Urinary bladder (tissue), 4 donors: ENCODE measurements at places on chromosomes 16 and 17.

DNA sequence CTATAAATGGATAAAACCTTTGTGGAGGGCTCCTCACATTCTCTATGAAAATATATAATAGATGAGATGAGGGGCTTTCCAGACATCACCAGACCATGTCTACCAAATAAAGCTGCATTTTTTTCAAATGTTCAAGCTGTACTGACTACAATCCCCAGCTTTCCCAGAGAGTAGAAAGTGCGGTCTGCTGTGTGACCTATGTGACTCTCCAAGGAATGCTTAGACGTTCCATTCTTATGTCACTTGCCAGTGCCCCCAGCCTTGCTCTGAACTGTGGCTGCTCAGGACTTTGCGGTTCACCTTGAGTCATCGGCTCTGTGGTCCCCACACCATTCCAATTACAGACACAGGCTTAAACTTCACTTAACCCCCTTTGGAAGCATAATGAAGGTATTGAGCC, 47.8 kb upstream of the SCNN1B start:
- DNase-seq: no peak

DNA sequence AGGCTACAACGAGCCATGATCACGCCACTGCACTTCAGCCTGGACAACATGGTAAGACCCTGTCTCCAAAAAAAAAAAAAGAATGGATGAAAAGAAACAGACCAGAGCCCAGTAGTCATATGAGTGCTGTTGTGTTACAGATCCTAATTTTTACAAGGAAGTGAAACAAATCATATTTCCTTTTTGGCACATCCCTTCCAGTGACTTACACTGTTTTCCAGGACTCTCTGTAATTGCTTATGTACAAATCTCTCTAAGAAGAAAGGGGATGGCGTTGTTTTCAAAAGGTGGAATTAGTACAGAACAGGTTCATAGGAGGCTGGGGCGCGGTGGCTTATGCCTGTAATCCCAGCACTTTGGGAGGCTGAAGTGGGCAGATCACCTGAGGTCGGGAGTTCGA, 19.8 kb upstream of the ZNF594 start:
- DNase-seq: no peak

- DNase-seq: no peak
Observed at GRCh38 chr16:57444711-57445110, 2.5 kb downstream of the CIAPIN1 start.

- no peak for DNase-seq
Observed at GRCh38 chr17:28828294-28829040, 14.1 kb downstream of the FAM222B start.

- no peak for DNase-seq
Observed at GRCh38 chr17:7842380-7843256, 8.6 kb downstream of the KDM6B start.

DNA sequence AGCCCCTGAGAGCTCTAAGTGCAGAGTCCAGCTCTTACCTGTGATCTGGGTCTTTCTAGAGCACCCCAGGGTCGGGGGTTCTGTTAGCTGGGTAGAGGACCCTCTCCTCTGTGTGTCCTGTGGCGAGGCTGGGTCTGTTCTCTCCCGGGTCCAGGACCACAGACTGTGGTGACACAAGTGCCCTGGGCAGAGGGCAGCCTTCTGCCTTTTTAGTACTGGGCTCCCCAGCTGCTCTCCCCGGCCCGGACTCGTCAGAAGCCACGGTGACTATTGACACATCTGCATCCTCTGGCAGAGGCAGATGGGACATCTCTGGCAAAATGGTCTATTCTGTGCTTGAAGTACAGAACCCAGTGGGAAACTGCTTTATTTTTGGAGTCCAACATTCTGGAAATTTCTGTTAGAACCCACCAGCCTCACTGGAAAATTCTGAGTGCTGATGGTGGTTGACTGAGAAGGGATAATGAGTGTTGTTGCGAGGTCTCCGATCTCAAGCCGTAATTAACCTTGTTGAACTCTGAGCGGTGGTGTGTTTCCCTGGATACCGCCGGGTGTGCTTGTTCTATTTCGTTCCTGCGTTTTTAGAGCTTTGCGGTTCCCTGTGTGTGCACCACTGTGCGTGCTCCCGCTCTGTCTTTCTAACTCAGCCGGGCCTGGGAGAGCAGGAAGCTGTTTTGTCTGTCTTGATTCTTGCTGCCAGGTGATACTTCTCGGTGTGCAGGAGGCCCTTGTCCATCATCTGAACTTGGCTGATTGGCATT, 26.0 kb upstream of the NUDT16L1 start:
- no peak for DNase-seq

DNA sequence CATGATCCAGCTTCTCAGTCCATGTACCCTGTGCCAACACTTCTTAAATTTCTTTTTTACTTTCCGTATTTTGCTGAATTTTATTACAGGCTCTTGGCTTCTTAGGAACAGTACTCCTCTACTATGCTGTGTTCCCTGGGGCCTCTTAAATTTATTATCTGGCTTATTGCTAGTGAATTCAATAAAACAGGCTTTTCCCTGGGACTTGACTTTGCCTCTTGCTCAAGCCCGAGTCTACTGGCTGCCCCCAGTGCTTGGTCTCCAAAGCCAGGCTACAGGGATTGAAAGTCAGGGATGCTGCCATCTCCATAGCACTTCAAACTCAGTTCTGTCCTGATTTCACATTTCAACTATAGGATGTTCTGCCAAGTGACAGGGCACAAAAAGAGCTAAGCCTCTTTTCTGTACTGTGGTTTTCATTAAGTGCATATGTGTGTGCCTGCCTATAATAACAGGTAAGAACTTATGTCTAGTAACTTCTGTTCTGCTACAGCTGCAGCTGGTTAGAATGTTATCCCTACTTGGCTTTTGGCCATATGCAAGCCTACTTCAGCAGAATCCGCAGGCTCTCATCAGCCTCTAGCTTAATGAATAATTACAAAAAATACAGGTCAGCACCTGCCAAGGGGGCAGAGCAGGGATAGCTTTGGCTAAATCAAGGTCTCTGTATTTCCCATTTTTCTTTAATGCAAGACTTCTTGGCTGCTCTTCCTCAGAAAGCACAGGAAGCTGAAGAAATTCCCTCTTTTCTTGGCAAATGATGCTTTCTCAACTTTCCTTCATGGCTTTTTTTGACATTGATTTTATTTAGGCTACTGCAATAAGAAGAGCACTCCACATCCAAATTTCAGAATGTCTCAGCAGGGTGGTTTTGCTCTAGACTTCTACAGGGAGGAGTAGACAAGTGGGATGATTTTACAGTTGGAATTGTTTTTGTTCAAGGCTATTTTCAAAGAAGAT, 8.2 kb downstream of the FAM20A start:
- peak; percentile 63 for DNase-seq

DNA sequence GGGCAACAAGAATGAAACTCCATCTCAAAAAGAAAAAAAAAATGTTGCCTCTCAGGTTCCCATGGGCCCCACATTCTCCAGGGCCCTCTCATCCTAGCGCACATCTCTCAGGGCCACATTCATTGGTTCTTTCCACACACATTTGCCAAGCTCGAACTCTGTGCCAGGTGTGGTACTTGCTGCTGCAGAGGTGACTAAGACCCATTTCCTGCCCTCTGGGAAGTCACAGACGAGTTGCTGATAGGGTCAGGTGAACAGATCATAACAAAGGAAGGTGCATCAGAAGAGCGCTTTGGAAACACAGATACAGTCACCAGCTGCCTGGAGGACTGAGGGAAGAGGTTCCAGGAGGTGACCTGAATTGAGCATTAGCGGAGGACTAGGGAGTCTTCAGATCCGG, 1.0 kb downstream of the GSDMA start:
- no peak for DNase-seq

- DNase-seq: no peak
Observed at GRCh38 chr17:77205396-77206125, 64.8 kb downstream of the SEC14L1 start.

- no peak for DNase-seq
Observed at GRCh38 chr17:36686123-36686669, 84.8 kb downstream of the MRM1 start.

GRCh38 chr17:51739245-51739886, 419.1 kb downstream of the CA10 start:
- no peak for DNase-seq

DNA sequence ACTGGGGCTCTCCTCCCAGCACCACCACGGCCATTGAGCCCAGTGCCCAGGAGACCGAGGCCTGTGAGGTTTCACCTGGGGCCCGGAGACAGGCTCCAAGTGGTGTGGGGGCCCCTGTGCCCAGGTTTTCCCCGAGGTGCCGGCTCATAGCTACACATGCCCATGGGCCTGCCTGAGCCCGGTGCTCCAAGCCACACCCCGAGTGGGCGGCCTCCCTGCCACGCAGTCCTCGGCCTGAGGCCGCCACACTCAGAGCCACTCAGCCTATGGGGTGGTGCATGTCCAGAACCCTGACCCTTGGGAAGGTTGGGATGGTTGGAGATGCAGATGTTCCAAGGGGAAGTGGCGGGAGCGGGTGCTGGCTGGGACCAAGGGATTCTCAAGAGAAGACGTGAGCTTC, 24.1 kb downstream of the JPH3 start:
- no peak for DNase-seq

- DNase-seq: no peak
Observed at GRCh38 chr17:29582772-29583171, 6.7 kb downstream of the GIT1 start.

- no peak for DNase-seq
Observed at GRCh38 chr17:27944546-27945332, 51.6 kb upstream of the LYRM9 start.

DNA sequence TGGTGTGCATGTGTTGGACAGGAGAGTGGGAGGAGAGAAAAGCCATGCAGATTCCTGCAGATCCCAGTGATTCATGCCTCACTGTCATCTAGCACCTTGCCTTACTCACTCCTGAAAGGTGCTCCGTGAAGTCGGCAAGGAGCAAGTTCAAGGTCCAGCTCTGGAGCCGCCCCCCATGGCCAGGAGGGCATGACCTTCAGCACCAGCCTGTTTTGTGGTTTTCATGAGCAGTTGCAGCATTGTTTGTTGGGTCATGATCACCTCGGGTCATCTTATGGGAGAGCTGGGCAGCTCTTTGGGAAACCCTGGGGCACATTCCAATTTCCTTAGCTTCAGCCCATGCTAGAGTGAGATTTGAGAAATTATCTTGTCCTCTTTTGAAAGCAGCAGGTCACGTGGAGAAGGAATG, 137.5 kb upstream of the IRX3 start:
- no peak for DNase-seq
